ENCODE measurements at places on chromosomes 12 and 14.

GRCh38 chr12:57236201-57236924 is 6.9 kb downstream of the SHMT2 start:
- no peak for DNase-seq

- DNase-seq = peak; percentile 23
These were observed 56.3 kb downstream of the SPTB start for GRCh38 chr14:64823305-64823861.

GRCh38 chr12:27456618-27457017 is 10.1 kb downstream of the SMCO2 start:
- DNase-seq = no peak

GRCh38 chr12:57890191-57891115 is 43.9 kb upstream of the CTDSP2 start:
- DNase-seq = no peak

DNA sequence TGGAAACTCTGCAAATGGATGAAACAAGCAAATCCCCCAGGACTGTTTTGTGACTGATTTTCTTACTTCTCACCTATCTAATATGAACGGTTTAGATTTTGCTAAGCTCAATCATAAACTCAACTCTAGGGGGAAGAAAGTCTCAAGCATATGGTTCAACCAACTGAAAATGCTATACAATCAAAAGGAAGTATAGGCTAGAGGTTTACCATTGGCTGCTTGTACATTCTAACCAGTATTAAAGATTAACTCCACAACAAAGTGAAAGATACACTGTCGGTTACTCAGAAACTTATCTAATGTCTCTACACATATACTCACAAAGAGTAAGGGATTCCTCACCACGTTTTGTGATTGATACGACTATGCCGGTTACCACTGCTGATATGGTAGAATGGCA is 281.8 kb upstream of the SOX5 start:
- no peak for DNase-seq

- DNase-seq = no peak
These were observed 207.7 kb downstream of the RAD51B start for GRCh38 chr14:68027276-68027675.

GRCh38 chr12:54650409-54650808 is 2.2 kb upstream of the DCD start:
- no peak for DNase-seq

DNA sequence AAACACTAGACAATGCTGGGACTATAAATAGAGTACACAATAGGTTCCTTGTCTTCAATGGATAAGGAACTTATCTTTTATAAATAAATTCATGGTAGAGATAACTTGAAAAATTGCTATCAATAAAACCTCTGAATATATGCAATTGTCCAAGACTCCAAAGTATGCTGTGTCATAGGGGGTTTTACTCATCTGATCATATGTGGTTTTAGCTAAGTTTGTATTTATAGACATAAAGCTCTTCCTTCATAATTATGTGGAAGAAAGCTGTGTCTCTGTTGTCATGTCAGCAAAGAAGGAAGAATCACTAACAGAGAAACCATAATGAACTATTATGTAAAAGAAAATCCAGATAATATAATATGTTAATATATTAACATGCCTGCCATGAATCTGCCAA is 111.5 kb upstream of the ATXN7L3B start:
- DNase-seq = no peak

- DNase-seq = no peak
These were observed 502 bp downstream of the MPHOSPH9 start for GRCh38 chr12:123232472-123232806.

DNA sequence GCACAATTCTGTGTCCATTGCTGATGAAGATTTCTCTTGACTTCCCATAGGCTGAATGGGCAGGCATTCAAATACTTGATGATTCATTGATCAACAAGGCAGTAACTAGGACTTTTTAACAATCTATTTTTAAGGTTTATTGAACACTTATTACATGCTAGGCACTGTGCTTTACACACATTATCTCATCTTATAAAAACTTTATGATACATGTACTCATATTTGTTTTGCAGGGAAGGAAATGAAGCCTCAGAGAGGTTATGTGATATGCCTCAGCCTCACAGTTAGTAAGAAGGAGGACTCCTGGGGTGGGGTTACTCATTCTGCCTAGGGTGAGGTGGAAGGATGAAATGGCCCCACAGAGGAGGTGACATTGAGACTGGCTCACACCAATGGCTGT is 12.9 kb upstream of the EMP1 start:
- DNase-seq = no peak

DNA sequence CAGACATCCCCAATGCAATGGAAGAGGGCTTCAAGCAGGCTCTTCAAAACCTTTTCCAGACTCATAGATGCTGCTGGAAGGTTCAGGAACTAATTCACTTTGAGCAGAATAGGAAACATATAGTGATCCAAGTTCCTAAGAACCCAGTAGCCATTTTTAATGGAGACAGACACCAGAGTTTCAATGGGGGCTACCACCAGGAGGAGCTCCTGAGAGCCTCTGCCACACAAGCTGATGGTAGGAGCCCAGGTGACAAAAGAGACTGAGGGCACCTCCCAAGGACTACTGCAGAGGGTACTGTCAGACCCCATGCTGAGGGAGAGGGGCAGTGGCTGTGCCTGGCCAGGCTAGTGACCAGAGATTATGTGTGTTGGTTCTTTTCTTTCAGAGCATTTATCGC is 45.9 kb downstream of the IFNG start:
- no peak for DNase-seq

DNA sequence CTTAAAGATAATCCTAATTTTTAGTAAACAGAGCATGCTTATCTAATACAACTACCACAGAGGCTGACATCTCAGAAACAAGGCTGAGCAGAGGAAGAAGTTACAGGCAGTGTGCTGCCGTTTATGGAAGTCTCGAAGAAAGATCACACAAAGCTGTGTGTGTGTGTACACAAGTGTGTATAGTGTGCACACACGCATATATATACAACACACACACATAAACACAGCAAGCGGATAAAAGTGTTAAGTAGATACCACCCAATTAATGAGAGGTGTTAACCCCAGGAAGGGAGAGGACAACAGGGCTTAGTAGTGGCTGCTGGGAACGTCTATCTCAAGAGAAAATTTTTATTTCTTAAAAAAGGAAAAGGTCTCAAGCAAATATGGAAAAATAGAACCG is 15.3 kb downstream of the CCDC88C start:
- DNase-seq = no peak

GRCh38 chr14:104752423-104752734 is 568 bp upstream of the SIVA1 start:
- DNase-seq = no peak

GRCh38 chr14:54291491-54292191 is 105.2 kb upstream of the CDKN3 start:
- no peak for DNase-seq

DNA sequence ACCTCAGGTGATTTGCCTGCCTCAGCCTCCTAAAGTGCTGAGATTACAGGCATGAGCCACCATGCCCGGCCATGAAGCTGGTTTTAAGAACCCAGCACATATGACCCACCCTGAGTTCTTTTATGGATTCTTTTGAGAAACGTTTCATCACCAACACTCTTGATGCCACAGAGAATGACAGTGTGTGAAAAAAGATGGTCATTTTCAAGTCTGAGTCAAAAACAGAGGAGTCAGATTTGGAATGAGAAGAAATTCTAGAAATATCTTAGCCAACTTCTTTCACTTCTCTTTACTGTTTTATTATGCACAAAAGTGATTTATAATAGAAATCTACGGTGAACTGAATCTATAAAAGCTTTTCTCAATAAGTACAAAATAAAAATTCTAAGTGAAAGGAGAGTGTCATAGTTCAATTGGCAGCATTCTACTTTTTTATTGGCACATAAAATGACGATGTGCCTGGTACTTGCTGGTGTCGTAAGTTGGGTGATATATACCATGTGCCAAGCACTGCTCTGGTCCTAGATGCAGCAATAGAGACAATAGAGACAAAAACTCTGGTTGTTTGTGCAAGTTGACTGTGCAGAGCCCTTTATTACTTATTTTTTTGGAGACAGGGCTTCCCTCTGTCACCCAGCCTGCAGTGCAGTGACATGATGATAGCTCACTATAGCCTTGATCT is 33.9 kb downstream of the CCDC177 start:
- DNase-seq = no peak

DNA sequence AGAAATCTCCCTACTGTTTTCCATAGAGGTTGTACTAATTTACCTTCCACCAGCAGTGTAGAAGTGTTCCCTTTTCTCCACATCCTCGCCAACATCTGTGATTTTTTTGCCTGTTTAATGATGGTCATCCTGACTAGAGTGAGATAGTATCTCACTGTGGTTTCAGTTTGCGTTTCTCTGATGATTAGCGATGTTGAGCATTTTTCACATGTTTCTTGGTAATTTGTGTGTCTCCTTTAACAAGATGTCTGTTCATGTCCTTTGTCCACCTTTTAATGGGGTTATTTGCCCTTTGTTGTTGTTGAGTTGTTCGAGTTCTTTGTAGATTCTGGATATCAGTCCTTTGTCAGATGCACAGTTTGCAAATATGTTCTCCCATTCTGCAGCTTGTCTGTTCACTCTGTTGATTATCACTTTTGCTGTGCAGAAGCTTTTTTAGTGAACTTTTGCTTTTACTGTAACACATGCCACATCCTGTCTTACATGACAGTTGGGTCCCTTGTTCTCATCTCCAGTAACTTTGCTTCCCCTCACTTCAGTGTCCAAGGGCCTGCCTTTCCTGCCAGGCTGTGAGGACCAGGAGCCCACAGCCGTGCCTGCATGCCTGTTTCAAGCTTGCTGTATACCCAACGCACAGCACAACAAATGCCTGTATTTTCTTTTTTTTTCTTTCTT is 64.9 kb downstream of the SPRING1 start:
- DNase-seq = no peak

- DNase-seq = no peak
These were observed 53.1 kb downstream of the SYNE3 start for GRCh38 chr14:95463171-95463901.

All from RCC 7860 (cell line).